Activated CD8-positive, alpha-beta memory T cell treated with anti-CD3 and anti-CD28 coated beads for 24 hours (primary cell): ENCODE measurements at places on chromosomes 7 and 10.

DNA sequence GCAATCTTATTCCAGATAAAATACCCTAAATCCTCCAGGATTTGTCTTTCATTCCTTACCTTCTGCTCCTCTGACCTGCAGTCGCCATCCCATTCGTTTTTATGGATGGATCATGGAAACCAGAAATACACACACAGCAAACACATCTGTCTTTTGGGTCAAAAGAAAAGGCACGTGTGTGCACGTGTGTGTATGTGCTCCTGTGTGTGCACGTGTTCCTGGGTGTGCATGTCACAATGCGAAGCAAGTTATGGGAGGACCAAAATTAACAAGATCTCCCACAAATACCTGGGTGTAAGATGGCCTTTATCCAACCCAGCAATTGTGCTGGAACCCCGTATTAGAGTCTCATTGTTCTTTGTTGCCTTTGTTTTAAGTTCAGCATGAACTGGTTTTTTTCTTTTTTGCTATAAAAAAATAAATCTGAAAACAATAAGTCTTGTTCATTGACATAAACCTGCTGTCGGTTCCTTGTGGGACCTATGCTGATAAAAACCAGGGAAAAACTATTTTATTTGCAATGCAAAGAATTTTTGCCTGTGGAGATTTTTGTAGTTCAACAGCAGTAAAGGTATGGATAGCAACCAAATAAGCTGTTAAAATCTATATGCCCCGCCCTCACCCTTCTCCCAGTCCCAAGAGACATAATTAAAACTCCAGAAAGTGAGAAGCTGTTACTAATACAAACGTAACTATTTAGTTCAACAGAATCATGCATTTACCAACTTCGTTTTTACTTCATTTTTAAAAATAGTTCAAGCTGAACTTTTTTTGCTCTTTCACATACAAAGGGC is 229.6 kb downstream of the CREB5 start:
- no peak for DNase-seq

DNA sequence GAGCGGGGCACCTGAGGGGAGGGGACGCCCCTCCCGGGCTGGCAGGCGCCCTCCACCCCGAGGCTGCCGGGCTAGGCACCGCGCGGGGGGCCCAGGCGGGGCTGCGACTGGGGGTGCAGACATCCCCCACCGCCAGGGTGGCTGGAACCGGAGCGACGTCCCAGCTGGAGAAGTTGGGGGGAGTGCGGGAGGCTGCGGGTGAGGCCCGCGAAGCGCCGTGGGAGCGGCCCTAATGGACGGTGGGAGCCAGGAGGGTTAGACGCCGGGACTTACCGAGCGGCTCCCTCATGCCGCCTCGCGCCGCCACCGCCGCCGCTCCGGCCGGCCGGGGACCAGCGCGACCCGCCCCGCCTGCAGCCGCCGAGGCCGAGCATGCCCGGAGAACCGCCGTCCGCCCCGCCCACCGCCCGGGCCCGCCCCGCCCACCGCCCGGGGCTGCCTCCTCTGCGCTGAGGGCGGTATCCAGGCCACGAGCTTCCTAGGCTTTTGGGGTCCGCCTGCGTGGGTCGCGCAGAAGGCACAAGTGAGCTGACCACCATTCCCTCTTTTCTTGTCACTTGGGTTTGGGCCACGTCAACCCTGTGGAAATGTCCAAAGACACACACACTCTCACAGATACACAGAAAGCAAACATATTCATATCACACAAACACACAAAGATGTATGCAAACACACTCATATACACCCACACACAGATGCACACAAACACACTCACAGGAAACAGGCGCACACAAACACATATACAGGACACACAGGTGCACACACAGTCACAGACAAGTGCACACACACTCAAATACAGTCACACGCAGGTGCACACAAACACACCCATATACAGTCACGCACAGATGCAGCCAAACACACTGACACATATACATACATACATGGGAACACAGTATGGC is at the start of gene JCAD:
TSS of gene JCAD (minus strand) at position 378 of the 899 bp plus-strand sequence. CDS start 11,774 bp downstream, outside the sequence.
- peak; percentile 83 for DNase-seq

DNA sequence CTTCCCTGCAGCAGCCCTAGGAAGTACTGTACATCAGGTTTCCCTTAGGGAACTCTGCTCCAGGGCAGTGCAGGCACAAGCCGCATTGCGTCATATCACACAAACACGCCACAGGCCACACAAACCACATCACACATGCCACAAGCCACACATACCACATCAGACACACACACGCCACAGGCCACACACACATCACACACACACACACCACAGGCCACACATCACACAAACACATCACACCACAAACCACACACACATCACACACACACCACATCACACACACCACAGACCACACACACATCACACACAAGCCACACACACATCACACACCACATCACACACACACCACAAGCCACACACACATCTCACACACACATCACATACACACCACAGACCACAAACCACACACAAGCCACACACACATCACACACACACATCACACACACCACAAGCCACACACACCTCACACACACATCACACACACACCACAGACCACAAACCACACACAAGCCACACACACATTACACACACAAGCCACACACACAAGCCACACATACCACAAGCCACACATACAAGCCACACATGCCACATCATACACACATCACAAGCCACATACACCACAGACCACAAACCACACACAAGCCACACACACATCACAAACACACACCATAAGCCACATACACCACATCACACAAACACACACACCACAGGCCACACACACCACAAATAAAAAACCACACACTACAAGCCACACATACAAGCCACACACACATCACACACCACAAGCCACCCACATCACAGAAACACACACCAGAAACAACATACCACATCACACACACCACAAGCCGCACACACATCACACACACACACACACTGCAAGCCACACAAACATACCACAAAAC is 53.4 kb downstream of the TMEM209 start:
- peak; percentile 74 for DNase-seq

- no peak for DNase-seq
Measured at GRCh38 chr7:142194201-142194600, 63.7 kb downstream of the PRSS58 start.

DNA sequence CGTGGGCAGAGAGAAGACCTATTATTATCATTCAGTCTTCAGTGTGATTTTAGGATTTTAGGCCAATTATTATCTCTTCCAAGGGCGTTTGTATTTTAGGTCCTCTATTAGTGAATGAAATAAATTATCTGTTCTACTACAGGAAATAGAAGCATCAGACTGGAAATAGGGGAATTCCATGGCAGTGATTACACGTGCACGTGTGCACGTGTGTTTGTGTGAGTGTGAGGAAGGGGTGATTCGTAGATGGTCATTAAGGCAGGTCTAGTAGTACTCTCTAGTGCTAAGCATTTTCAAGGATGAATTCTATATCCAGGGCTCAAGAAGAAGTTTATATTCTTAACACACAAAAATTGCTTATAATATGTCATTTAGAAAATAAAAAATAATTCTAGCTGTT is 623.2 kb downstream of the GATA3 start:
- no peak for DNase-seq

GRCh38 chr10:97999923-98000248 is 30.5 kb downstream of the CRTAC1 start:
- DNase-seq, result no peak

DNA sequence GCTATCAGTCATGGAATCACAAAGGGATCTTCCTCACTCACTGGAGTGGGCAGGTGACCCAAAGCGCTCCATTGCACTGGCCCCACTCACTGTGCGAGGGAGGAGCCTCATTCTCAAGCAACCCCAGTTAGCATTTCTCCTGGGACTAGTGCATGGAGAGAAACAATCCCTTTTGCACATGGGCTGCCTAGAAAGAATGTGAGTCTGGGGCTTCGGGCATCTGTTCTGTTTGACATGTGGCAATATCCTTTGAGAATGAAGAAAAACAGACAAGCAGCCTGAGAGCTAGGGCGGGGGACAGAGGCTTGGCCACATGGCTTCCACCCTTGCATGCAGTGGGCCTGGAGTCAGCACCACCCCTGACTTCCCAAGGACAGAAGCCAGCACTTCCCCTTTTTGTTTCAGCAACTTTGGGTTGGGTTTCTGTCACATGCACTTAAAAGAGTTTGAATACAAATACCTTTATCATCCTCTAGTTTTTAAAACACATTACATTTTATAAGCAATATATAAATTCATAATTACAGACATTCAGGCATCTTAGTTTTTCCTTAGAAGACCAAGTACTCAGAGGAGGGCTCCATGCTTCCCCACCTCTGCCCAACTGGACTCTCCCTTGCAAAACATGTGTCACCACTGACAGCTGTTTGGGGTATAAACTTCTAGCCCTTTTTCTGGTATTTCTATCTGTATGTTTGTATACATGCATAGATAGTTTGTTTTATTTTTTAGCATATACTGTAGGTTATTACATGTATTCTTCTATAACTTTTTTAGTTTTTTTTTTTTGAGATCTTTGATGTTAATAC is 73.8 kb downstream of the RBM20 start:
- DNase-seq, result no peak
